ENCODE measurements at places on chromosomes 6 and 20. TPM values are rescaled to one million over a fixed set of nuclear protein-coding genes. Genes with fewer than 3 reads are reported as not detected.

SFT2D1 gene
- total RNA-seq = 41.4 TPM

SLC17A1 gene
- 0.14 TPM for total RNA-seq

UST gene
- total RNA-seq = 5.0 TPM

PXDC1 gene
- 19.6 TPM for total RNA-seq

MATN4 gene
- 0.19 TPM for total RNA-seq

RBPJL gene
- not detected for total RNA-seq

LRRN4 gene
- not detected for total RNA-seq

CAGE1 gene
- not detected for total RNA-seq

BPIFB2 gene
- total RNA-seq = not detected

OR2H2 gene
- not detected for total RNA-seq

TRIM31 gene
- 1.1 TPM for total RNA-seq

PFDN4 gene
- 46.0 TPM for total RNA-seq

BPIFB1 gene
- total RNA-seq = not detected

SLC52A3 gene
- total RNA-seq = 0.51 TPM

UNC5CL gene
- 0.38 TPM for total RNA-seq

ID1 gene
- 530 TPM for total RNA-seq

NINL gene
- 12.7 TPM for total RNA-seq

BTN1A1 gene
- total RNA-seq = not detected

CCDC28A gene
- 14.3 TPM for total RNA-seq

SYCP2 gene
- total RNA-seq = 0.33 TPM

CTNNBL1 gene
- total RNA-seq = 65.4 TPM

DYNLRB1 gene
- total RNA-seq = 249 TPM

SLC17A4 gene
- not detected for total RNA-seq

SAPCD1 gene
- 5.9 TPM for total RNA-seq

C6orf52 gene
- 2.6 TPM for total RNA-seq

CST5 gene
- not detected for total RNA-seq

BEND3 gene
- 3.6 TPM for total RNA-seq

CDH26 gene
- 0.54 TPM for total RNA-seq

FHL5 gene
- total RNA-seq = not detected

C6orf132 gene
- 1.9 TPM for total RNA-seq

CPXM1 gene
- not detected for total RNA-seq

LRRC1 gene
- total RNA-seq = 5.3 TPM

SENP6 gene
- 30.9 TPM for total RNA-seq

OVOL2 gene
- total RNA-seq = 0.27 TPM

MUC22 gene
- total RNA-seq = not detected

PGC gene
- total RNA-seq = not detected

STX11 gene
- 2.6 TPM for total RNA-seq

RNF39 gene
- not detected for total RNA-seq

RALGAPB gene
- 11.2 TPM for total RNA-seq

VGLL2 gene
- total RNA-seq = not detected

HFE gene
- total RNA-seq = 12.4 TPM

LY6G6F gene
- total RNA-seq = not detected

MLN gene
- total RNA-seq = not detected

TBX18 gene
- total RNA-seq = 15.8 TPM

WFDC9 gene
- not detected for total RNA-seq

DEFB124 gene
- not detected for total RNA-seq

KCNK5 gene
- 1.1 TPM for total RNA-seq

NFATC2 gene
- 9.2 TPM for total RNA-seq

TMEM63B gene
- 16.9 TPM for total RNA-seq
